ENCODE measurements at places on chromosomes 12 and 14. TPM values are rescaled to one million over a fixed set of nuclear protein-coding genes. Genes with fewer than 3 reads are reported as not detected.
A peak's percentile ranks its signal among the peaks of the same experiment; 100 is the strongest.

DNA sequence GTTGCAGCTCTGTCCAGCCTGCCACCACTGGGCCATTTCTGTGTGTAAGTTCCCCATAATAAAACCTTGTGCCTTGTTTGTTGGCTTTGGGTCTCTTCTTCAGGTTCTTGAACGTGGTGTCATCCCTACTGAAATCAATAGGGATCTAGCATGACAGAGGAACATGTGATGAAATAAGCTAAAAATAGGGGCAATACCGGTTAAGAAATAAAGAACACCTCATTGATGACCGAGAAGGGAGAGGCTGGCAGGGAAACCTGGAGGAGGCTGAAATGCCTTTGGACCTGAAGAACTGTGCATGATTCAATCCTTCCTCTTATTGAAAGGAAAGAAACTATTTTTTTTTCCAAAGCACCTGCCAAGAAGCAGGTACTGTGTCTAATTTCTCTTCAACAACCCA is 172.3 kb downstream of the PPM1H start:
- no peaks in the 10 kb centered on the region for H3K27me3 ChIP-seq
- no peaks in the 10 kb centered on the region for H3K4me1 ChIP-seq
- no peak overlapping the region for H3K4me3 ChIP-seq
- H3K36me3 ChIP-seq, result no peaks in the 10 kb centered on the region

- peaks cover 22% of the 10 kb centered on the region for H3K36me3 ChIP-seq
- H3K4me1 ChIP-seq, result peaks cover 33% of the 10 kb centered on the region
- H3K27me3 ChIP-seq, result no peaks in the 10 kb centered on the region
These were observed 87.9 kb downstream of the LGMN start for GRCh38 chr14:92660571-92660970.

DNA sequence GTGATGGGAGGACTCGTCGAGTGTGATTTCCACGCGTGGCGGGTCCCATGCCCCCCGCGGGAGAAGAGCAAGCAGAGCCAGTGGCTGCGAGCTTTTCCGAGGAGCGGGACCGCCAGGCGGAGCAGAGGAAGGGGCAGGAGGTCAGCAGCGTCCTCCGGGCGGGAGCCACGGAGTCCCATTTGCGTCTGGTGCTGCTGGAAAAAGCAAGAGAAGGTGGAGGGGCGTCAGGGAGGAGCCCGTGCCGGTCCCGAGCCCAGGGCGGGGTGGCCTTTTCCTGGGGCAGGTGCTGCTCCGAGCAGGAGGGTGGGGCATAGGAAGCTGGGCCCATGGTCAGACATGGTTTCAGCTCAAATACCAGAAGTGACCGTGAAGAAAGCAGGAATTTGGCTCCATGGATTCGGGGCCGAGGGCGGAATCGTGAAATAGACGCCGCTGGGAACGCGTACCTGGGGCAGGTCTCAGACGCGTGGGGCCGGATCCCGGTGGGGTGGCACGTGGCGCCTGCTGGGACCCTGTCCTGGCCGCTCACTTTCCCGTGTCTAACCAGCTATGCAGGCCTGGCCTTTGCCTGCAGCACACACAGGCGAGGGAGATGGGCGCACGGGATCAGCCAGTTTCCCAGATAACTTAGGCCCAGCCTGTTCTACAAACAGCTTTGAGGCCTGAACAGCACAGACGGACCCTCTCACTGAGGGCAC is 60.0 kb downstream of the GALNT9 start:
- H3K4me1 ChIP-seq, result no peaks in the 10 kb centered on the region
- H3K27ac ChIP-seq, result no peak overlapping the region
- H3K27me3 ChIP-seq, result no peaks in the 10 kb centered on the region
- no peak overlapping the region for H3K4me3 ChIP-seq
- DNase-seq, result no peak

DNA sequence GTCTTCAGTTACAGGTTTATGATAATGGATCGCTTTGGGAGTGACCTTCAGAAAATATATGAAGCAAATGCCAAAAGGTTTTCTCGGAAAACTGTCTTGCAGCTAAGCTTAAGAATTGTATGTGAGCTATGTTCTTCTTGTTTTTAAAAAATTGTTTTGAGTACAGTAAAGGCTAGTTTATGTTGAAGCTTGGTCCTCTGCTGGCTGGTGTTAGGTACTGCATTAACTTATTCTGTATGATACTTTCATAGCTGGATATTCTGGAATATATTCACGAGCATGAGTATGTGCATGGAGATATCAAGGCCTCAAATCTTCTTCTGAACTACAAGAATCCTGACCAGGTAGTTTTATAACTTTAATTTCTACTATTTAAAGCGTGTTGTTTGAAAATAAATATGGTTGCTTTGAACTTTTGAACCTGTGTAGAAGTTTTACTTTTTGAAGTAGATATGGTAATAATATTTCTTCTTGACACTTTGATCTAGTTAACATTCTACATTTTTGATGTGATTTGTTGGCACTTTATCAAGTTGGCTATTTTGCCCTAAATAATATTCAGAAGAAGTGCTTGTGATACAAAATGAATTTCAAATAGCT is 55.7 kb downstream of the VRK1 start:
- no peak for DNase-seq
- no peak overlapping the region for H3K4me3 ChIP-seq
- H3K36me3 ChIP-seq, result no peaks in the 10 kb centered on the region
- no peaks in the 10 kb centered on the region for H3K4me1 ChIP-seq
- H3K27ac ChIP-seq, result no peak overlapping the region

The GLT8D2 gene
- 53.2 TPM for total RNA-seq

GRCh38 chr12:6268484-6269157 is 41.9 kb upstream of the PLEKHG6 start:
- H3K4me3 ChIP-seq, result no peak overlapping the region
- H3K4me1 ChIP-seq, result peaks cover 27% of the 10 kb centered on the region
- H3K27me3 ChIP-seq, result no peaks in the 10 kb centered on the region
- peak overlapping the region; percentile 22 for H3K27ac ChIP-seq
- peak; percentile 61 for DNase-seq

DNA sequence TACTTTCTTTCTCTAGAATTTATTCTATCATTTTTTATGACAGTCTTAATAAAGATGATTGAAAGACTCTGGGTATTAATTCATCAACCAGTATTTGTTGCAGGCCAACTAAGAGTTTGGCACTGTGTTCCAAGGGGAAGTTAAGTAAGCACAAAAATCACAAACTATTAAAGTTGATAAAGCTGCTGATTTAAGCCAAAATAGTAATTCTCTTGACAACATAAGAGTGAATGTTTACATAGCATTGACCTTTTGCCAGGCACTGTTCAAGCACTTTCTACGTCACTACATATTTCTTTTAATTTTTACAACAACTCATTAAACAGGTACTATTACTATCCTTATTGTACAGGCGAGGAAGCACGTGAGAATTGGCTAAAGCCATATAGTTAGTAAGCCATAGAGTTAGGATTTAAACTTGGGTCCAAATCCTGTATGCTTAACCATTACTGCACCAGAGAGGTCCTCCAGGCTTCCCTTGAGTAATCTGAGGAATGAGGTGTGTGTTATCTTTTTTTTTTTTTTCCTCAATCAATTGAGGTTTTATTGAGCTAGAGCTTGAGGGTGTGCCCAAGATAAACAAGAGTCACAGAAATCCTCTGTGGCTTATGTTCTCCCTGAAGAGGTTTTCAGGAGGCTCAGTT is 1009.6 kb downstream of the DIO2 start:
- no peaks in the 10 kb centered on the region for H3K36me3 ChIP-seq
- H3K27ac ChIP-seq, result no peak overlapping the region
- no peak overlapping the region for H3K4me3 ChIP-seq
- no peaks in the 10 kb centered on the region for H3K27me3 ChIP-seq

- no peaks in the 10 kb centered on the region for H3K36me3 ChIP-seq
- no peak overlapping the region for H3K27ac ChIP-seq
- no peak overlapping the region for H3K4me3 ChIP-seq
- no peak for DNase-seq
These were observed 887.2 kb upstream of the SEL1L start for GRCh38 chr14:82420871-82421270.

DNA sequence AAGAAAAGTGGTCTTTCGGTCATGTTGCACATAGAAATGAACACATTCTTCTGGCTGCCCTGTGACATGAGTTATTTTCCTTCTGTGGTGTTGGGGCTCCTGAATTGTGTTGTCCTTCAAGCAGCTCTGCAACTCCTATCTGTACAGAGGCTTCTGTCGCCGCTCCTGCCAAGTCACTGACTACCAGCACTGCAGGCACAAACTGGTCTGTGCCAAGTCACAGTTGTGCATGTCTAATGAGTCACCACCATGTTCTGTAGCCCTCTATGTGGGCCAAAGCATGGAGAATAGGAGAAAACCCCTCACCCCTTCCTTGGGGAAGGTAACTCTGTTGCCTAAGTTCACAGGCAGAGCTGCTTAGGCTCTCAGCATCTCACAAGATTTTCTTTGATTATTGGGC is 283.3 kb downstream of the RPL10L start:
- no peaks in the 10 kb centered on the region for H3K36me3 ChIP-seq
- H3K4me3 ChIP-seq, result no peak overlapping the region

DNA sequence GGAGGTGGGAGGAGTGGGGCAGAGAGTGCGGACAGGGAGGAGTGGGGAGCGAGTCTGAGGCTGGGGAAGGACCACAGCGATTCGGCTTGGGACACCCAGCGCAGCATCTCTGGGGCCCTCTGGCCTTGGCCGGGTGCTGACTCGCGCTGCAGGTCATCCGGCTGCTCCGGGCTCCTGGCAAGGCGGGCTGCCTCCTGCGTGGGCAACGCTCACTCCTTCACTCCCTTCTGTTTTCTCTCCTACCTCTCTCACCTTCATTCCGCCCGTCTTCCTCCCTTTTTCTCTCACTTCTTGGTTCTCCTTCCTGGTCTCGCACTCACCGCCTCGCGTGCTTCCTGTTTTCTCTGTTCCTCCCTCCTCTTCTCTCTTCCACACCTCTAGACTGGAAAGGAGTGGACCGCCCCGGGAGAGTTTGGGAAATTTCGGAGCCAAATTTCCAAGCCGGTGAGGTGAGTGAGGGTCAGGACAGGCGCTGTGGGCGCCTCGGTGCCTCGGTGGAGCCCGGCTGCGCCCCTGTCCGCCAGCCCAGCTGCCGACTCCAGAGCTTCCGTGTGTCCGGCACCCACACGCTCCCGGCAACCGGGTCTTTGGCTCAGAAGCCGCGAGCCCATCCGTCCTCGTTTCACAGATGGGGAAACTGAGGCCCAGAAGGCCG is 86.7 kb downstream of the B4GALNT3 start:
- H3K4me1 ChIP-seq, result no peaks in the 10 kb centered on the region
- H3K27me3 ChIP-seq, result peaks cover 11% of the 10 kb centered on the region
- H3K36me3 ChIP-seq, result no peaks in the 10 kb centered on the region
- no peak overlapping the region for H3K4me3 ChIP-seq
- DNase-seq, result no peak
- no peak overlapping the region for H3K27ac ChIP-seq

GRCh38 chr14:36874396-36875138 is 212.9 kb downstream of the PAX9 start:
- DNase-seq, result no peak
- no peak overlapping the region for H3K4me3 ChIP-seq
- H3K27ac ChIP-seq, result no peak overlapping the region

DNA sequence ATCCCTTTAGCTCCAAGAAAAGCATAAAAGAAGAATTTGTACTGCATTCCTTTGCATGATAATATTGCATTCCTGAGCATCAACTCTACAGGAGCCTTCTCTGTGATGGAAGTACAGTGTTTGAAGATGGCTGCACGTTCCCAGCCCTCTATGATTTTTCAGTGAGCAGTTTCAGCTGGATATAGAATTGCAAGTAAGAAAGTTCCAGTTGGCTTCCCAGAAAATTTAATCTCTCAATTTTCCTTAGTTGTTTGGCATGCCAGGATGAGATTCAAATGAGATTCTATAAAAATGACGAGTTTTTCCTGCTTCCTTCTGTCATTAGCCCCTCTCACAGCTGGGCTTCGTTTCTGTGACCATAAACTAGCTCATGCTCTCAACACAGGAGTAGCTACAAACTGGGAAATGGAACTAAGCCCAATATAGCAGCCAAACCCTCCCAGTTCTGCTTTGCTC is 109.9 kb downstream of the TTC8 start:
- no peak overlapping the region for H3K27ac ChIP-seq
- H3K36me3 ChIP-seq, result no peaks in the 10 kb centered on the region
- H3K4me1 ChIP-seq, result no peaks in the 10 kb centered on the region

GRCh38 chr12:31206038-31206670 is 119.8 kb downstream of the SINHCAF start:
- peak; percentile 39 for DNase-seq
- no peaks in the 10 kb centered on the region for H3K4me1 ChIP-seq
- H3K27ac ChIP-seq, result no peak overlapping the region
- no peak overlapping the region for H3K4me3 ChIP-seq

The JAG2 gene
- total RNA-seq, result 3.2 TPM

GRCh38 chr12:41924111-41924510 is 220.6 kb downstream of the GXYLT1 start:
- no peaks in the 10 kb centered on the region for H3K27me3 ChIP-seq
- no peak for DNase-seq
- H3K36me3 ChIP-seq, result no peaks in the 10 kb centered on the region
- H3K4me1 ChIP-seq, result no peaks in the 10 kb centered on the region
- no peak overlapping the region for H3K4me3 ChIP-seq

The TSPAN11 gene
- 16.6 TPM for total RNA-seq

DNA sequence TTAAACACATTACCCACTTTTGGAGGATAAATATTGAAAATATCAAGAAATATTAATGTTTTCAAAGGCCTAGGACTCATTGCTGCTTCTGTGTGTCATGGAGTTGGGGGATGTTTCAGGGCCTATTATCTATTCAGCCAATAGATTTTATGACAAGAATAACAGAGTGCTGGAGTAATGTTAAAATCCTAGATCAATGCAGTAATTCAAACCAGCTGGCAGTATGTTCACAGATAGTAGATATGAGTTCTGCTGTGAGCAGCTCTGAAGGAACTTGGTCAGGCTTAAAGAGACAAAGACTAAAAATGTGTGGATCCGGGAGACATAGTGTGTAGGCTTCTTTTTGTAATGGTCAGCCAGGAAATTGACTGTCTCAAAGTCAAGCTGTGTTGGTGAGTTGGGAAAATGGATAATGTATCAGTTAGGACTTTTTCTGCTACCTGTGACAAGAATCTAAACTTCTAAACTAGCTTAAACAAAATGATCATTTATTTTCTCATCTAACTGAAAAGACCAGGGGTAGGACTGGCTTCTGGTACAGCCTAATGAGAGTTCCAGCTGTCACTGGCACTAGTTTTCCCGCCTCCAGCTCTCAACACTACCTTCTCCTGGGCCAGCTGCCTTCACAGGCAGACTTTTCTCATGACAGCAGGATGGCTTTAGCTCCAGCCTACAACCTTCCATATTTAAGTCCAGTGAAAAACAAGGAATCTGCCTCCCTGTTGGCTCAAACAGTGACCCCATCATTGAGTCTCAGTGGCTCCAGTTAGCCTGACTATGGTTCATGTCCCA is 16.3 kb upstream of the POLR3B start:
- no peaks in the 10 kb centered on the region for H3K27me3 ChIP-seq
- no peaks in the 10 kb centered on the region for H3K36me3 ChIP-seq
- H3K4me1 ChIP-seq, result peaks cover 25% of the 10 kb centered on the region
- H3K27ac ChIP-seq, result peak overlapping the region; percentile 71

DNA sequence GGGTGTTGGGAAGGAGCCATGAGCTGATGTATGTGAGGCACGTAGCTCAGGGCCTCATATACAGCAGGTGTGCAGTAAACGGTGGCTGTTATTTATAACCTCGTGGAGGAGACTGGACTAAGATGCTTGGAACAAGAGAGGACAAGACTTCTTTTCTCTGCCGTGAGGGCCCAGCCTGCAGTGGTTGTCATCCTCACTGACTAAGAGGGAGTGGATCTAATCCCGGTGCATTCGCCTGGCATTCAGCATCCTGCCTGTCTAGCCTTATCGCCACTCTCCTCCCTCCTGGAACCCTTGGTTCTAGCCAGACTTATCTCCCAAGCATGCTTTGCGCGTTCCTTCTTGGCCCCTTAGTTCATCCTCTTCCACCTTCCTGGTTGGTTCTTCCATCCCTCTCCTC is 3.9 kb downstream of the TSPAN9 start:
- no peak overlapping the region for H3K27ac ChIP-seq
- H3K27me3 ChIP-seq, result no peaks in the 10 kb centered on the region
- no peak overlapping the region for H3K4me3 ChIP-seq
- H3K36me3 ChIP-seq, result no peaks in the 10 kb centered on the region
- H3K4me1 ChIP-seq, result peaks cover 14% of the 10 kb centered on the region
- DNase-seq, result no peak

The KCNH3 gene
- not detected for total RNA-seq

Measured in sigmoid colon (tissue), 7 donors.